Urinary bladder (tissue), 4 donors: ENCODE measurements at places on chromosomes 12 and 14. TPM values are rescaled to one million over a fixed set of nuclear protein-coding genes. Genes with fewer than 3 reads are reported as not detected.

GRCh38 chr12:32016680-32017482 lies 57.7 kb downstream of the RESF1 start:
- no peak for DNase-seq

DNA sequence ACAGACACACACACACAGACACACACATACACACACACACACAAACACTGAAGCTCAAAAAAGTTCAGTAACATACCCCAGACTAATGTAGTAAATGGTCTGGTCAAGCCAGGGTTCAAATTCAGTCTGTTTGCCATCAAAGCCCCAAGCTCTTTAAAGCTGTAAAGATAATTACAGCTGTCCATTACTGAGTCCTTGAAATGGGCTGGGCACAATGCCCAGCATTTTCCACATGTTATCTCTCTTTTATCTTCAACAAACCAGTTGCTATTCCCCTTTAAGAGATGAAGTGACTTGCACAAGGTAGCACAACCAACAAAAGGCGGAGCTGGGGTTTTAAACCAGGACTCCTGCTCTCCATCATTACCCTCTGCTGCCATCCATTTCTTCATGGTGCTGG lies 7.6 kb upstream of the UNC119B start:
- no peak for DNase-seq

GRCh38 chr14:102822311-102822863 lies 45.1 kb downstream of the TRAF3 start:
- DNase-seq: no peak

STYK1 gene
- total RNA-seq: 5.0 TPM

CD27 gene
- total RNA-seq: 0.26 TPM

CLMN gene
- 11.1 TPM for total RNA-seq

NGDN gene
- 33.9 TPM for total RNA-seq

DNA sequence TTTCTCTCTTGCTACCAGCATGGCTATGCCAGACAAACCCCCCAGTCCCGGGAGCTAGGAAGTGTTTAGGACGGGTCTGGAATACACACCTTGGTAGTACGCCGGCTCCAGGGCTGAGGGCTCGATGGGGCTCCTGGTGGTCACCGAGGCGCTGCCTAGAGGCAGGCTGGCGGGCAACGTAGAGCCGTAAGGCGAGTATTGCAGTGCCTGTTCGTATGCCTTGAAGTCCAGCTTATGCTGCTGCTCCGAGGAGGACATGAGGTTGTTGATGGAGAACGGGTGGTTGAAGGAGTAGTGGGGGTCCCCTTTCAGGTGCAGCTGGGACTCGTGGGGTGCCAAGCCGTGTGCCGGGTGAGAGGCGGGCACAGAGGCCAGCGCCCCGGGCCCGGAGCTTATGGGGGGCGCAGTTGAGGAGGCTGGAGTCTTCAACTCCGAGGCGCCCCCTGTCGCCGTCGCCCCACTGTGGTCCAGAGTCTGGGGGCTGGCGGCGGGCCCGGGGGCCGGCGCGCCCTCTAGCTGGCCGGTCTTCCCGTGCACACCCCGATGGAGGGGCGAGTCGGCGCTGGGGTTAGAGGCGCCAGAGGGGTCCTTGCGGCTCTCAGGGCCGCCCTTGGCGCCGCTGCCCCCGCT lies 3.6 kb downstream of the FOXA1 start:
- no peak for DNase-seq

GRCh38 chr12:66813137-66813892 lies 134.4 kb upstream of the GRIP1 start:
- DNase-seq: no peak

DNA sequence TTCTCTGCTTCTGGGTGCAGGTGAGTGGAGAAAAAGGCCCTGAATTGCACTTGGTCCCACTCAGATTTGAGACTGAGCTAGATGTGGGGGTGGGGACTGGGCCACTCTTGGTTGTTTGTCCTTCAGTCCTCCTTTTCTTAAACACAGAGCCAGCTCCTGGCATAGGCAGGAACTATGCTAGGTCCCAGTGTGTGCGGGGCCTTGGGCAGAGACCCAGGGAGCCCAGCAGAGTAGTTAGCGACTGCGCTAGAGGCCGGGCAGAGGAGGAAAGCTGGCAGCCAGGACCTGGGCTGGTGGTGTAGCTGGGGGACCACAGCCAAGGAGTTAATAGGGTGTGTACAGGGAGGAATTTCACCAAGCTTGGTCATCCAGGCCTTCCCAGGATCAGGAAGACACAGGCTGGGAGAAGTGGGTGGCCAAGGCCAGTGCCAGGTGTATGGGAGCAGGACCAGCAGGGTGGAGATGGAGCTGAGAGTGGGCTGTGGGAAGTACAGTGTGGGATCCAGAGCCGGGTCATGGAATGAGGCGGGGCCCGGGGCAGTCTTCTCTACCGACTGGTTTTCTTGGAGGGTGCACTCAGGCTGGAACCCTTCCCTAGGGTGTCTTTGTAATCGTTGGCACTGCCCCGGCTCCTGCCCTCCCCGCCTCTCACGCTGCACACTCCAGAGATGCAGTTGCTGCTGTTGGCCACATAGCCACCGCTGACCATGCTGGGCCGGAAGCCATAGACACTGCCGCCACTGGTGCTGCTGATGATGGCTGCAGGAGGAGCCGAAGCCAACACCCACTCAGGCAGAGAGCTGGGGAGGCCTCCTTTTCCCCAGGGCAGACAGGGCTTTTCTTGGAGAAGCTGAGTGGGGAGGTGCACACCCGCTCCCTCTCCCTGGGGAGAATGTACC lies 8.7 kb downstream of the KRT71 start:
- no peak for DNase-seq

DNA sequence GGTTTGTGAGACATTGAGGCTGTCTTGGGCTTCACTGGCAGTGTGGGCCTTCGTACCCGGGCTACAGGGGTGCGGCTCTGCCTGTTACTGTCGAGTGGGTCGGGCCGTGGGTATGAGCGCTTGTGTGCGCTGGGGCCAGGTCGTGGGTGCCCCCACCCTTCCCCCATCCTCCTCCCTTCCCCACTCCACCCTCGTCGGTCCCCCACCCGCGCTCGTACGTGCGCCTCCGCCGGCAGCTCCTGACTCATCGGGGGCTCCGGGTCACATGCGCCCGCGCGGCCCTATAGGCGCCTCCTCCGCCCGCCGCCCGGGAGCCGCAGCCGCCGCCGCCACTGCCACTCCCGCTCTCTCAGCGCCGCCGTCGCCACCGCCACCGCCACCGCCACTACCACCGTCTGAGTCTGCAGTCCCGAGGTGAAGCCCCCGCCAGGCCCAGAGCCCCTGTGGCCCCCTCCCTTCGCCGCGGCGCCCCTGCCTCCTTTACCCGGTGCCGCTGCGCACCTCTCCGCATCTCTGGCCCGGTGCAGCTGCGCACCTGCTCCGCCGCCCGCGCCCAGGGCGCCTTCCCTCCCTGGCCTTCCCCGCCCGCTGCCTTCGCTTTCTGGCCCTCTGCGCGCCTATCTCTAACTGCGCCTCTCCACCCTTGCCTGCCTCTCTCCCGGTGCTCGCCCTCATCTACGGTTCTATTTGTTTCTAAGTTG lies at the start of gene ENO2:
TSS of gene ENO2 (plus strand) at position 335 of the 701 bp plus-strand sequence. CDS start 1,253 bp downstream, outside the sequence.
- DNase-seq: no peak

DNA sequence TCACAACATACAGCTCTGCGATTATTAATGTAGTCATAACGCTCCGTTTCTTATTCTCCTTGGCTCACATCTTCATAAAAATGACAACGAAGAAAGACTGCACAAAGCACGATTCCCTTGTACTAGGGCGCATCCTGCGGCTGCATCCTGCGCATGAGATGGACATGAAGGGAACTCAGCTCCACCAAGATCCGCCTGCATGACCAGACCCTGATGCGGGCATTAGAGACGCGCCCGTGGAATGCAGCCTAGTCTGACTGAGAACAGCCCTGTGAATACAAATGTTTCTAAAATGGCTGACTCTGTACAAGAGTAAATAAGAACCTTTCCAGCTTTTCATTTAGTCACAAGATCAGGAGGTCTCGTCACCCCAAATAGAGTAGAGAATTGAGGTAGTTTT lies 422.2 kb downstream of the NOVA1 start:
- DNase-seq: no peak

DNA sequence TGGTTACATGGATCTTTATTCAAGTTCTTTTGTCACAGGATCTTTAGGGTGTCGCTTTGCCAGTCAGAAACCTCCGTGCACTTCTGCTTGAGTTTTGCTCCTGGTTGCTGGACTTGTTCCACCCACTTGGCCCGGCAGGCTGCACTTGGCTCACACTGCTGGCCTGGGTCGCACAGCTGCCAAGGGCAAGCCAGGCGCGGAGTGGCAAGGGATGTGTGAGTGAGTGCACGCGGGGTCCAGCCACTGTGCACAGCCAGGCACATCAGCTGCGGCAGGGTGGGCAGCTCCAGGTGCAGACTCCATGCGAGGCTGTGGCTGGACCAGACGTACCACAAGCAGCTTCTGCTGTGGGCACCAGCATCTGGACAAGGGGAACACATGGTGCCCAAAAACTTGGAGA lies 76.6 kb downstream of the DERA start:
- DNase-seq: no peak

GRCh38 chr12:83040339-83040738 lies 353.6 kb downstream of the TMTC2 start:
- DNase-seq: no peak

GRIN2B gene
- total RNA-seq: 1.7 TPM

RASAL1 gene
- 0.11 TPM for total RNA-seq

DNA sequence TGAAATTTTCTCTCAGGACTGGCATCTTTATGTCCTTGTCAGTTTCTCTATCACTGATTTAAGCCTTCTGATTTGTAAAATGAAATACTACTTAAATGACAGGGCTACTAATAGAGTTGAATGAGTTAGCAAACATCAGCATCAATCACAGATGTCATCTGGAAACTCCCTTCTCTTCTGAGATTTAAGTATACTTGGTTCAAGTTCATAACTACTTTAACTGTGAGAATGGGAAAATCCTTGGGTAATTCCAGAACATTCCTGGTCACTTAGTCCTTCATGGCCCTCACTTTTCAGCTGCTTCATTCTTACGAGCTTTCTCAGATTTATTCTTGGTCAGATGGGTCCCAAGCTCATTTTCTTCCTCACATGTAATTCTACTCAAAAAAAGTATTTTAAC lies 1655.3 kb upstream of the FLRT2 start:
- DNase-seq: no peak

GRCh38 chr12:26205941-26206340 lies 10.6 kb downstream of the SSPN start:
- no peak for DNase-seq

TAS2R13 gene
- 14.3 TPM for total RNA-seq

DNA sequence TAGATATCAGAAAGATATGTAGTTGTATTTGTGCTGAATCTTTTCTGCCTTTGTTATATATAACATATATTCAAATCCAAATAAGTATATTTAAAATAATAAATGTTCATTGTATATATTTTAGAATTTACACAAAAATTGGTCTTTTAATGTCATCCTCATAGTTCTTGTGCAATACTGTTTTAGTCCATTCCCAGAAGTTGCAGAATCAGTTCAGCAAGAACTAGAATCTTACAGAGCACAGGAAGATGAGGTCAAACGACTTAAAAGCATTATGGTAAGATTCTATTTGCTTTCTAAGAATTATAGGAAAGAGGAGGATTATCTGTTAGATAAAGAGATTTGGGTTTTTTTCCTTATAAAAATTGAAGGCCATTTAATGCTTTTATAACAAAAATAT lies 51.0 kb downstream of the SCFD1 start:
- no peak for DNase-seq

- no peak for DNase-seq
These were observed 163.6 kb upstream of the TBX3 start for GRCh38 chr12:114847441-114848035.

DNA sequence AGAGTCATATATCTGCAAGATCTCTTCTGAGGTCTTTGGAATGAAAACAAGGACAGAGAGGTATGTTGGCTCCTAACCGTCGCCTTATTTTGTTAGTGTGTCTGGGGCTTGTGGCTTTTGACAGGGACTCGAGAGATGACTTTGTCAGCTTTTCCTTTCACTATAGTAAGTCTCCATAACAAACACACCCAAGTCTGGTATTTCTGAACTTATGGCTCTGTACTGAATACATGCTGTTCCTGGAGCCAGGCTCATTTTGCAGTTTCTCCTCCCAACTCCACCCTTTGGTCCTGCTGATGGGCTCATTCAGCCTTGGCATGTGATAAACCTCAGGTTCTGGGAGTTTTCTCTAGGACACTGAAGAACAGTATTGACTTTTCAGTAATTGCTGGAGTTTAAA lies 27.7 kb upstream of the TMED10 start:
- DNase-seq: no peak

DNA sequence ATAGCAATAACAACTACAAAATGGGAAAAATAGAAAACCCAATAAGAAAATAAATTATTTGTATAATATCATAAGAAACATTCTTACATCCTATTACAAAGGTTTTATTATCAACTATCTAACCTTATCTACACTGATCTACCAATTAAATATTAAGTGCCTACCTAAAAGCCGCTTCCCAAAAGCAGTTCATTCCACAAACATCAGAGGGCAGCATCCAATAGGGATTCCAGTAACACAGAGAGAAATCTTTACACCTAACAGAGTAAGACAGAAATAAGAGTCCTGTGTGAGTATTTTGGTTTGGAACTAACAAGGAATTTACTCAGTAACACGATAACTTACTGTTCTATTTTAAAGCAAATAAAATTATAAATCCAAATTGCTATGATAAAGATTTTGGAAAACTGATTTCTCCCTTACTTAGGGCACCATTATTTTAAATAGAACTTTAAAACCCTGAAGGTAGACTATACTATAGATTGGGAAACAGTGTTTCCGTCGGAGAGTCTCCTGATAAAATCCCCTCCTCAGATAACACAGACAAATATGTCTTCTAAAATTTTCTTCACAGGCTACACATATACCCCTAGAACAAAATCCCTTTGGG lies 15.0 kb downstream of the GXYLT1 start:
- DNase-seq: no peak

DNA sequence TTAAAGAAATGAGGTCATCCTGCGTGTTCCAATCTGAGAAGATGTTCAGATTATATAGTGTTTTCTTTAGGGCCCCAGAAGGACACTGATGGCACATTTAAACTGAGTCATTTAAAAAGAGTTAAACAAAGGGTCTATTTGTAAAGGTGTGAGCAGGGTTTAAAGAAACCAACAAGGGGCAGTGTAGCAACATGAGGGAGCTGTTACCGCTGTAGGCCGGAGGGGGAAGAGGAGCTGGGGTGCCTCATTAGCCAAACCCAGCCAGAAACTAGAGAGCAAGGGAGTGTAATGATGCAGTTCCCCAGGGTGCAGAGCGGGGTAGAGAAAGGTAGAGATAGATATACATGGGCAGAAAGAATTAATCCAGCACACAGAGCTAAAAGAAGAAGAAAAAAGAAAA lies 160.4 kb downstream of the TBX5 start:
- no peak for DNase-seq

GRCh38 chr12:14193639-14194038 lies 171.8 kb upstream of the ATF7IP start:
- DNase-seq: no peak
